T follicular helper cell (primary cell): ENCODE measurements at places on chromosomes 12 and 14.
A peak's percentile ranks its signal among the peaks of the same experiment; 100 is the strongest.

- DNase-seq = no peak
These were observed 781.7 kb downstream of the TRHDE start for GRCh38 chr12:73053893-73054292.

DNA sequence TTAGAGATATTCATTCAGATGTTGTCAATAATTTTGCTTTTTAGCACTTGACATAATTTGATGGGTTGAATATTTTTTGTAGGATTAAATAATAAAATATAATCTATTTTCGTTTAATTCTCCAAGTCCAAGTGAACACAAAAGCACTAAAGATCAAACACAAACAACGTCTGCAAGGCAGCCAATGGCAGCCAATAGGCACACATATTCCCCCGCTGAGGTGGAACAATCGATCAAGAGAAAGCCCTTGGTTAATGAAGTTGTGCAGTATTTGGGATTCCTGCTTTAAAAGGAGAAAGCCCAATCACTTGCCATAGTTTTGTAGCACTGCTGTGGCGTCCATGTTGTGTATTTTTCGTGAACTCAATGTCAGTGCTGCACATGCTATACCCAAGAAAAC is 1.5 kb downstream of the DHRS7 start:
- no peak for DNase-seq

- DNase-seq = no peak
These were observed 977 bp upstream of the TMEM120B start for GRCh38 chr12:121711361-121712189.

DNA sequence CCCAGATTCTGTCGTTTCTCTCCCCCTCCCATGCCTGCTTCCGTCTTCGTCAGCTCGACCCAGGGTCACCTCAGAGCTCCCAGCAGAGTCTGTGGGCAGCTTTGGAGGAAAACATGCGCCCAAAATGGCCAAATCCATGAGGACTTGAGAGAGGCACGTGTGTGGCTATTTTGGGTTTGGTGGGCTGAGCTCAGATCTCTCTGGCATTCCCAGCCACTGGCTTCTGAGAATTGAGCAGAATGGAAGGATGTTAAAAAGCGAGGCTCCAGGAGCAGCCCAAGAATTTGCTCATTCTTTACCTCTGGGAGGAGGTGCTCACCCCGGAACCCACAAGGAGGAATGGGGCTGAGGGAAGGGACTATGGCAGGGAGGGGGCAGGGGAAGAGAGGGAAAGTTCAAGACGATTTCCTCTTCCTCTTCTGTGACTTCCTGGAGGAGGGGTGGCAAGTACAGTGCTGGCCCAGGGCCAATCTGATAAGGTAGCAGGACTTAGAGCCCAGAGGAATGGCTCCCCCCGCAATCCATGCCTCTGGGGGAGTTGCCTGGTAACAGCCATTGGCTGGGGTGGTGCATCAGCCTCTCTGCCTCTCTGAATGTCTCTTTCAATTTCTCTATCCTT is 20.1 kb downstream of the TSPAN9 start:
- no peak for DNase-seq

- DNase-seq = no peak
These were observed 330.4 kb downstream of the TRHDE start for GRCh38 chr12:72602581-72602980.

DNA sequence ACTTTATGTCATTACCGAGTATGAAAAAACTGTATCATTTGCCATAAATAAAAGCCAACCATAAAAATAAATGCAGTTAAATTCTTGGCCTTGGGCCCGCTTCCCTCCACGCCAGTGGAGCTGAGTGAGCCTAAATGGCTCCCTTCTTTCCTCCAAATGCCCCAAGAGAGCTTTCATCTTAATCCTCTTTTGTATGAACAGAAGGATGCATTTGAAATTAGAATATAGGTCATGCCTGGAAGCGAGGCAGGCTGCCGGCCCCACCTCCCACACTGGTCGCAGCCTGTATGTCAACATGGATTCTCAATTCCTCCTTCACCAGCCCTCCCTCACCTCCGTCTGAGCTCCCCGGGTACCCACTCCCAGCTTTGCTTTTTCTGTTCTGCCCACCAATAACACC is 245.7 kb downstream of the SLC15A4 start:
- no peak for DNase-seq

- DNase-seq = no peak
These were observed 180.0 kb downstream of the KITLG start for GRCh38 chr12:88400302-88400701.

GRCh38 chr14:30553311-30553989 is 5.5 kb upstream of the G2E3 start:
- DNase-seq = no peak

DNA sequence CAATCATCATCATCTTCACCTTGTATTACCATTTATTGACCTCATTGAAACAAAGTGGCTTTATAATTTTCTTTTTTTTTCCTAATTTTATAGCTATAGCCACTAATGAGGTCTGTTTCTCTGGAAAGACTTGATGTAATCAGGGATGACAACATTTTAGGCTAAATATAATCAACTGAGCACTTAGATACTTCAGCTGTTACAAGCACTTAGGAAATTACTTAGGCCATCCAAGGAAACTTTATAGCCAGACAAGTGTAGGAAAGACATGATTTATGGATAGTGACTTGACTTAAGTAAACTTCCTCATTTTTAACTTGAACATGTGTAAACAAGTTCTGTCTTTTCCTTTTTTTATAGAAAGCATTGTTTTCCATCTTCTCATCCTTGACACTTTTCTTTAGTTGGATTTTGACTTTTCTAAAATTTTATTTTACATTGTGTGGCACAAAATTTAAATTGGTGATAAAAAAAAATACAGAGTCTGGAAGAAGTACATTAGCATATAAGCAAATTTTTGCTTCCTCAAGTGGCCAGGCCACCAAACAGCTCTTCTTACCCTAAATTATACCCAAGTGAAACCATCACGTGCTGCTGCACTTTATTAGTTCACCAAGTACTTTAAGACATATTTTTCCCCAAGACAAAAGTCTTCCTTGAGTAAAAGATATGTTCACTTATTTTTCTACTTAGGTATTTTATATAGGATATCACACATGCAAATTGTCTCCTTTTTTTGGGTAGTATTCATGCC is 15.1 kb downstream of the CPNE8 start:
- no peak for DNase-seq

DNA sequence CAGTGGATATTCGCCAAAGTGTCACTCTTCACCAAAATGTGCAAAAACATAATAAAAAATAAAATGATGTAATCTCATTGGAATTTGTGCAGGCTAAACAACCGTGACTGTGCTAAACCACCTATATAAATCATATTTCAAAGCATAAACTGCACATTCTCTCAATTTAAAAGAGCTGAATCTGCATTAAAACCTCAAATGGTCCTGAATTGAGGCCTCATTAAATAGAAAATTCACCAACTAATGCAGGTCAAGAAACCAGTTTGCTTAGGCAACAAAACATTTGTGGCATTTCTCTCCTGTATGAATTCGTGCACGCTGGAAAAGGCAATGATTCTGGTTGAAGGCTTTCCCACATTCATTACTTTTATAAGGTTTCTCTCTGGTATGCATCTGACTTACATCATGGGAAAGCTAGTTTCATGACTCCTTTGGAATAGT is 80.1 kb upstream of the IFNG-AS1 start:
- DNase-seq = no peak

DNA sequence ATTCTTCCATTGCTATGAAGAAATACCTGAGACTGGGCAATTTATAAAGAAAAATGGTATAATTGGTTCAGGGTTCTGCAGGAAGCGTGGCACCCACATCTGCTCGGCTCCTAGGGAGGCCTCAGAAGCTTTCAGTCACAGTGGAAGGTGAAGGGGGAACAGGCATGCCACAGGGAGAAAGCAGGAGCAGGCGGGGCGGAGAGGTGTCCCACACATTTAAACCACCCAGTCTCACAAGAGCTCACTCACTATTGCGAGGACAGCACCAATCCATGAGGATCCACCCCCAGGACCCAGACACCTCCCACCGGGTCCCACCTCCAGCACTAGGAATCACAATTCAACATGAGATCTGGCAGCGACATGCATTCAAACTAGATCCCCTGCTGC is 56.0 kb upstream of the C14orf180 start:
- DNase-seq = no peak

- no peak for DNase-seq
These were observed 124.0 kb upstream of the CPM start for GRCh38 chr12:69056743-69057515.

GRCh38 chr12:111975161-111975931 is 37.6 kb downstream of the TMEM116 start:
- no peak for DNase-seq

GRCh38 chr14:97634751-97635150 is 837.6 kb downstream of the VRK1 start:
- peak; percentile 17 for DNase-seq

- DNase-seq = no peak
These were observed 104.9 kb downstream of the ATP23 start for GRCh38 chr12:58046271-58046670.

GRCh38 chr14:39666386-39666785 is 234.2 kb upstream of the FBXO33 start:
- no peak for DNase-seq

DNA sequence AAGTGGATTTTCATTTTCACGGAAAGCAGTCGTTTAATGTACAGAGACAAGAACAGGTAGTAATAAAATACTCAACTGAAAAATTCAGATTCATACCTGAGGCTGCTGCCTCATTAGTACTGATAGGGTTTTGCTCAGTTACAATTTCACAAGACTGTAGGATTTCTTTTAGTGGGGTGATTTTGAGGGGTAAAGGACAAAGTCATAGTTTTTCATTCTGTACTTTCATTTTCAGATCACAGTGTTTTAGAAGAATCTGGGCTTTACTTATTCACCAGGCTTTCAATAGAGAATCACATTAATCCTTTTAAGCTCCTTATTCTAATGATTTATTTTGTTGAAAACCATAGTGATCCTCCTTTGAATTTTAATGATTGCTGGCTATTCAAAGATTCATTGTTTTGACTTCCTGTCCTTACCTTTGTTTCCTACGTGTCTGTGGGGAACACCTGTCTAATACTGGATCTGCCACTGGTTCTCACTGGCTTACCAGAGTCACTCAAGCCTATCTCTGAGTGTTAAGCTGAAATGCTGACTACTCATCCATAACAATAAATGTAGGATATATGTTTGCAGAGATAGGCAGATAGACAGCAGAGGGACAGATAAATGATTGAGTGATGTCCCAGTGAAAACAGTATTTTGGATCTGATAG is 243.8 kb upstream of the NPAS3 start:
- DNase-seq = no peak

DNA sequence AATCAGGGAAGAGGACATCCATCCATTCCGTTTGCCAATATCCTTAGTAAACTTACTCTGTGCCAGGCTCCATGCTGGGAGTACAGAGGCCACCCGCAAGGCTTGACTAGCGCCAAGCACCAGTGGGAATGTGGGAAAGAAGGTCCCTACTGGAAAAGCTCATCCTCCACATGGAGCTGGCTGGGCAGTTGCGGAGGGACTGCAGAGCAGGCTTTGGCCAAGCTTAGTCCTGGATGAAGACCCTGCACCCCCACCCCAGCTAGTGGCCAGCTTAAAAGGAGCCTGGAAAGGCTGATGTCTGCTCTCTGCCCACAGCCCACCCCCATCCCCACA is 22.4 kb upstream of the EIF2B2 start:
- DNase-seq = no peak

GRCh38 chr12:33439587-33440011 is at the start of gene SYT10:
TSS of gene SYT10 (minus strand) at chr12:33439819. CDS start at chr12:33439522, 297 bp downstream.
- DNase-seq = no peak

DNA sequence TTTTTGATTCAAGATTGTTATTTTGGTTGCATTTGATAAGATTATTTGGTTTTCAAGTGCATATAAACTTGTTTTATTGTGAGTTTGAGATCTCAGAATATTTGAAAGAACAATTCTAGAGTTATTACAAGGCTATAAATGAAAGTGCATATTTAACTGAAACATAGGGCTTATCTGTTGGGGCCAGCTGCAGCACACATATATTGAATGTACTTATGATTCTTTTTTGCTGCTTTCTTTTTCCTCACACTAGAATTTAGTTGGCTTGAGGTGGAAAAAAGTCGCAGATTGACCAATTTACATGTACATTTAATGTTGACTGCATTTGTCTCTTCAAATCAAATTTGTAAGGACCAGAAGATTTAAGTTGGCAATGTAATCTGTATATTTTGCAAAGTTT is 88.0 kb downstream of the PCNX1 start:
- DNase-seq = no peak

DNA sequence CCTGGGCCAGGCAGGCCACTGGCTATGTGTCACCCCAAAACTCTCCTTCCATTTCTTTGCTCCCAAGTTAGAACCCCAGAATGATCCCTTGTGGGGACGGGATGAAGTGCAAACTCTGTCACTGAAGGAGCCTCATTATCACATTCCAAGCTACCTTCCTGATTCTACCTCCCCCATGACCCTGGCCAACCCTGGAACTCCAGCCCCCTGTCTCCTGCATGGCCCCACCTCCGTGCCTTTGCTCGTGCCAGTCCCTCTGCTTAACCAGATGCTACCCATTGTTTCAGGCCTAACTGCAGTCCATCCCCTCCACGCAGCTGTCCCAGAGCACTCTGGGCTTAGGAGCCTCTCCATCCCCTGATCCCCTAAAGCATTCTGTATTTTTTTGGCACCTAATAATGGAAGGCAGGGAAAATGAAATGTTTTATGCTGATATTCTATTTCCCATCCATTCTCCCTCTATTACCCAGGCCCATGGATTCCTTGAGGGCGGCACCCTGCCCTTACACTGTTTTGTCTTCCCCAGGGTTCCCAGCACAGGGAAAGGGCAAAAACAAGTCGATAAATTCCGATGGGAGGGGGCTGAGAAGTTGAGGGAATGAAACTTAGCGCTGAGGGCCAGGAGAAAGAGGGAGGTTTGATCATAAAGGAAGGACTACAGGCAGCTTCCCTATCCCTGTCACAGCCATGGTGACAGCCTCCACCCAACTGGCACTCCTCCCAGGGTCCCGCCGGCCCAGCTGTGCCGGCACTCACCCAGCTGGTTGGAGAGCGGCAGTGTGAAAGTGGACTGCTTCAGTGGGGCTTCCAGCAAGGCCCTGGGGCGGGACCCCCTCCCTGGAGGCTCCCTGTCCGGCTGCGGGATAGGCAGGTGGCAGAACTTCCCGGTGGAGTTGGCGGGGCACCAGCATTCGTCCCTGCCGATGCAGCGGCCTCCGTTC is 58.1 kb downstream of the ISCA2 start:
- no peak for DNase-seq

GRCh38 chr12:70822412-70822811 is 98.1 kb downstream of the PTPRR start:
- DNase-seq = no peak

DNA sequence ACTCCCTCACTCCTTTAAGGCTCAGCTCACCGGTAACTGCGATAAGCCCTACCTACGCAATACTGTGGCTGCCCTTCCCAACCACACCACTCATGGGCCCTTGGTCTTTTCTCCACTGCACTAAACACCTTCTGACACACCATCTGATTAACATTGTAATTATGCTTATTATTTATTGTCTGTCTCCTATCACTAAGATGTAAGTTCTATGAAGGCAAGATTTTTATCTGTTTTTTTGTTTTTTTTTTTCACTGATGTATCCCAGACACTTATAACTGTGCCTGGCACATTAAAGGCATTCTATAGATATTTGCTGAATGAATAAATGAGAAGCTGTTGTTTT is 34.2 kb upstream of the PYGL start:
- DNase-seq = no peak
